GDM1 (cell line): ENCODE measurements at places on chromosomes 5 and 9.

DNA sequence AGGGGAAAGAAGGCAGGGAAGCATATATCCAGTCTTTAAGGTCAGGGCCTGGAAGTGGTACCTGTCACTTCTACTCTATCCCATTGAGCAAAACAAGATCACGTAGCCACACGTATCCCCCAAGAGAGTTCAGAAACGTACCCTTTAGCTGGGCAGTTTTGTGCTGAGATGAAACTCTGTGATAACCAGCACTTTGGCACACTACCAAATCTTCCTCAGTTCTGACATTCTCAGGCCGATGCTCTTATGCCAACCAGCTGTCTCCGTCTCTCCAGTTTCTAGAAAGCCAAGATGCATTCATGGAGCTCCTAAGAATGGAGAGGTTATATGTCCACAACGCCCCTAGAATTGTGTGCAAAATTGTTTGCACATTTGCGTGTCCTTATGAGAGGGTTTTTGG, 176.6 kb upstream of the MSX2 start:
- DNase-seq: no peak

DNA sequence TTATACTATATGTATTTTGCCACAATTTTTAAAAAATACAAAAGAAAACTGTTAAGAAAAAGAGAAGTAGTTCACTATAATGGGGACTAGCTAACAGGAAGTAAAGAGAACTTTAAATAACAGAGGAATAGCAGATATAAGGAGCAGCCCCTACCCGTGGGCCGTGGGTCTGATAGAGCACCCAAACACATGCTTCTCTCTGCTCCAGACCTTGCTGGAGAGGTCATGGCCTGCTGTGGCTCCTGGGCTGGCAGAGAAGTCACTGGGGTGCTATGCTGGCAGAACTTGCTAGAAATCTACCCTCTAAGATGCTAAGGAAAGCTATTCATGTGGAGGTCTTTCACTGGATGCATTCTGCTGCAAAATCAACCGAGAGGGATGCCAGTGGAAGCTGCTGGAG, 10.0 kb upstream of the TNFAIP8 start:
- DNase-seq: no peak

DNA sequence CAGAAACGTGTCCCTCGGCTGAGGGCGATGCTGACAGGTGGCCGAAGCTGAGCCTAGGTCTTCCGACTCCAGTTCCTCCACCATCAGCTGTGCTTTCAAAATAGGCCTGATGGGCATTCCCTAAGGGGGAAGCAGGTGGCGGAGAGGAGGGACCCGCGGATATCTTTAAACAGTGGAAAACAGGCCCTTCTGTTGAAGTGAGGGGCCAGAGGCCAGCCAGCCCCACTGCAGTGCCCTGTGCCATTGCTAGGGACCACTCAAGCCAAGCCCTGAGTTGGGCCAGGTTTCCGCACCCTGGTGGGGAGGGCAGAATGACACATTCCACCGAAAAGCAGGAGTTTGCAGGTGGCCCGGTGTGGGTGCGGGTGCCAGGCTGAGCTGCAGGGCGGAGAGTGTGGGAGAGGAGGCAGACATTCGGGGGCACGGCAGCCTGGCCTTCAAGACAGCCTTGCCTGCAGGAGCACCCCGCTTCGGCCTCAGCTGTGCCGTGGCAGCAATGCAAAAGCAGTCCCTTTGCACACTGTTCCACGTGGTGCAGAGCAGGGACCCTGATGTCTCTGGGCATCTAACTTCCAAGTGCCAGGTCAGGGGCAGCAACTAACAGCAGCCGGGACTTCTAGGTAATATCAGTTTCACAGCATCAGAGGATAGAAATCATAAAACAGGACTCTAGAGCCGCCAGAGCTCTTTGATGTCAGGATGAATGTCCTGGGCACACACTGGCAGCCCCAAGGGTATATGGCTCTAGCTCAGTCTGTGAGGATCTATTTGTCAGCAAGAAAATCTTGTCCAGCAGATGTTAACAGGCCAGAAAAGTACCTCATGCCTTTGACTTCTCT, 17.2 kb downstream of the HNRNPH1 start:
- DNase-seq: no peak

- no peak for DNase-seq
Measured at GRCh38 chr5:61371474-61371873, 39.4 kb downstream of the ZSWIM6 start.
